ENCODE measurements at places on chromosomes 12 and 14.

GRCh38 chr14:104146651-104147345, 8.4 kb downstream of the KIF26A start:
- no peak for DNase-seq

GRCh38 chr14:24065408-24065807, 6.0 kb upstream of the CPNE6 start:
- DNase-seq: no peak

DNA sequence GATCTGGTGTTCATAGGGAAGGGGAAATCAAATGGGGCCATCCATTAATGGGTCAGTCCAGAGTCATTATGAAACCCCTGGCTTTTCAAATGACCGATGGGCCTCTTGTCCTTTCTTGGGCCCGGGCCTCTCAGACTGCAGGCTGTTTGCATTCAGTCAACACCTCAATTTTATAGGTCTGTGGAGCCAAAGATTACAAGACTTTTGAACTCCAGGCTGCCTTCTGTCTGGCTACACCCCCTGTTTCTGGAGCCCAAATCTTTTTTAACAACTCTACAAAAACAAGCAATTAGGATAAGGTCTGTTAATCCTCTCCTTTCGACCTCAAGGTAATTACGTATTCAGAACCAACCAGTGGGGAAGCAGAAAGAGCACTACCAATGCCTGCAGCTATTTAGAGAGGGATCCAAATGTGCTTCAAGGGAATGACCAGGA, 35.6 kb downstream of the DUSP6 start:
- DNase-seq: no peak

GRCh38 chr12:89262855-89263552, 89.3 kb downstream of the DUSP6 start:
- no peak for DNase-seq

DNA sequence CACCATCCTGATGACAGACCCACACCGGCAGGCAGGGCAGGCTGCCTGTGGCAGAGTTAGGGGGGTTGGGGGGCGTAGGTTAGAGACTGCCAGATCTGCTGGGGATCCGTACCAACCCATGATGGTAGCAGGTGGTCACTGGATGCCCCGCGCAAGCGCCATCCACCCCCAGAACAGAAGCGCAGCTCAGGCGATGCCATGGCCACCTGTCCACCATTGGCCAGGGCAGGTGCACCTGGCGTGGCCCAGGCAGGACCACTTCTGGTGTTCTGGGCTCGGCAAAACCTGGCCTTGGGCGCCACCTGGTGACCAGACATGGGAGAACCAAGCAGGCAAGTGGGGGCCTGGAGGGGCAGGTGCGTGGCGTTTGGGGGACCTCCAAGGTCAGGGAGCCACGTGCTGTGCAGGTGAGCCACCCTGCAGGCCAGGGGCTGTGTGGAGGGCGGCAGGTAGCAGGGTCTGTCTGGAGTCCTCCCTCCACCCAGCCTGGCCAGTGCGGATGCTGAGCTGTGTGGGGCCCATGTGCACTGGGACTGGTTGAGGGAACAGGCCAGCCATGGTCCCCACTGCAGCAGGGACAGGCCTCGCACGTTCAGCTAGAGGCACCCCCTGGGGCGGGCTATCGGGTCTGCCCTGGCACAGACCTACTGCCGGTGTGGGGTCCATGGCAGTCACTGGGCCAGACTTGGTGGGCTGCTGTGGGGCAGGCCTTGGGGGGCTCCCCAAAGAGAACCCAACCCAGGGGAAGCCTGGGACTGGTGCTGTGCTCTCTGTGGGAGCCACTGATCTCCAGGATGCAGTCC, 15.6 kb downstream of the BAG5 start:
- peak; percentile 64 for DNase-seq

- no peak for DNase-seq
These were observed 301.9 kb downstream of the CCER1 start for GRCh38 chr12:90653040-90653439.

DNA sequence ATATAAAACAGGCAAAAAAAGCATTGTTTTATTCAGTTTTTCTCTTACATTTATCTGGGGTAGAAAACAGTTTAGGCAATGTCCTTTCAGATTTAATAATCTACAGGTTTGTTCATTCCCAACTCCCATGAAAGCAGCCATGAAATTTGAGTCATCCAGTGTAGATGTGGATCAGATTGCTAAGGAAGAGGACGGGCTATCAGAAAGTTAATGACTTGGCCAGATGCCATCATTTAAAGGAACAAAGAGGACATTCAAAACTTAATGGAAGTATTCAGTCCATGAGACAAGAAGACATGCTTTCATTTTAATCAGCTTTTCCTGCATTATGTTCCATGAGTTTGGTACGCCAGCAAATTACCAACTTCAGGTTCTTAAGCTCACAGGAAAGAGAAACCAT, 31.1 kb upstream of the POC1B start:
- no peak for DNase-seq

- no peak for DNase-seq
These were observed 431.1 kb downstream of the KCNH5 start for GRCh38 chr14:62614122-62614521.

Measured in NCI-H1092 (cell line).